ENCODE measurements at places on chromosomes 6 and 20. TPM values are rescaled to one million over a fixed set of nuclear protein-coding genes. Genes with fewer than 3 reads are reported as not detected.

The MAFB gene
- total RNA-seq = 10.9 TPM

The PNLDC1 gene
- not detected for total RNA-seq

GRCh38 chr20:54015496-54015895, 54.9 kb downstream of the BCAS1 start:
- DNase-seq = no peak

GRCh38 chr6:1963596-1963995, 281.8 kb downstream of the GMDS start:
- no peak for DNase-seq
